ENCODE measurements at places on chromosomes 13 and 19.
A peak's percentile ranks its signal among the peaks of the same experiment; 100 is the strongest.

GRCh38 chr13:38386421-38386820 lies 36.8 kb downstream of the UFM1 start:
- H3K36me3 ChIP-seq: no peaks in the 10 kb centered on the region
- no peaks in the 10 kb centered on the region for H3K4me1 ChIP-seq
- no peak for DNase-seq
- H3K27ac ChIP-seq: no peak overlapping the region
- H3K27me3 ChIP-seq: no peaks in the 10 kb centered on the region

DNA sequence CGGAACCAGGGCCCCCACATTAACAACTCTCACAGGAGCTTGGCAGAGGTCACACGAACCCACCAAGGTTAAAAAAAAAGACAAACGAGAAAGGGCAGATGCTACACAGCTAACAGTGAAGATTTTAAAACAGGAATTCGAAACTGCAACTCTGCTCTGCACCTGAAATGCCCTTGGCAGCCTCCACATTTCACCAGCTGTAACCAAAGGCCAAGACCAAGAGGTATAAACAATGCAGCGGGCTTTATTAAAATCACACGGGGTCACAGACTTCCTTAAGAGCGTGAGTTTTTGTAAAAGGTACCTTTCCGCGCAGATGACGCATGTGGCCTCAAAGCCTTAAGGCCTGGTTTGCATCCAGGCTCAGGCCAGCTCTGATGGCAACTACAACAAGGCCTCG lies 88.2 kb downstream of the STK24 start:
- H3K36me3 ChIP-seq: peaks cover 5% of the 10 kb centered on the region
- no peak for DNase-seq
- H3K27ac ChIP-seq: no peak overlapping the region
- H3K4me1 ChIP-seq: peaks cover 53% of the 10 kb centered on the region

GRCh38 chr13:52164989-52165388 lies 5.6 kb upstream of the NEK3 start:
- H3K27me3 ChIP-seq: peaks cover under 1% of the 10 kb centered on the region
- H3K27ac ChIP-seq: no peak overlapping the region
- peaks cover 8% of the 10 kb centered on the region for H3K36me3 ChIP-seq
- no peak for DNase-seq
- H3K4me1 ChIP-seq: peaks cover 27% of the 10 kb centered on the region

GRCh38 chr13:113742445-113743120 lies 16.4 kb upstream of the TMEM255B start:
- peak overlapping the region; percentile 68 for H3K4me3 ChIP-seq
- no peak overlapping the region for H3K27ac ChIP-seq
- H3K36me3 ChIP-seq: no peaks in the 10 kb centered on the region
- peaks cover 22% of the 10 kb centered on the region for H3K27me3 ChIP-seq

GRCh38 chr13:60398907-60399589 lies 2.0 kb downstream of the TDRD3 start:
- H3K4me3 ChIP-seq: peak overlapping the region; percentile 96
- H3K27ac ChIP-seq: peak overlapping the region; percentile 33
- H3K36me3 ChIP-seq: peaks cover 7% of the 10 kb centered on the region
- no peaks in the 10 kb centered on the region for H3K27me3 ChIP-seq

GRCh38 chr13:107650081-107650701 lies 565.1 kb downstream of the LIG4 start:
- H3K27me3 ChIP-seq: no peaks in the 10 kb centered on the region
- no peaks in the 10 kb centered on the region for H3K4me1 ChIP-seq
- peak; percentile 4 for DNase-seq
- H3K36me3 ChIP-seq: no peaks in the 10 kb centered on the region
- no peak overlapping the region for H3K27ac ChIP-seq

GRCh38 chr13:77692746-77693448 lies 4.6 kb upstream of the SLAIN1 start:
- peaks cover 52% of the 10 kb centered on the region for H3K27me3 ChIP-seq
- no peaks in the 10 kb centered on the region for H3K36me3 ChIP-seq
- H3K4me1 ChIP-seq: peaks cover 21% of the 10 kb centered on the region
- H3K4me3 ChIP-seq: no peak overlapping the region

- no peak for DNase-seq
- peaks cover 36% of the 10 kb centered on the region for H3K4me1 ChIP-seq
- H3K4me3 ChIP-seq: no peak overlapping the region
- no peaks in the 10 kb centered on the region for H3K36me3 ChIP-seq
- no peak overlapping the region for H3K27ac ChIP-seq
Measured at GRCh38 chr13:51912091-51912490, 50.3 kb downstream of the CCDC70 start.

DNA sequence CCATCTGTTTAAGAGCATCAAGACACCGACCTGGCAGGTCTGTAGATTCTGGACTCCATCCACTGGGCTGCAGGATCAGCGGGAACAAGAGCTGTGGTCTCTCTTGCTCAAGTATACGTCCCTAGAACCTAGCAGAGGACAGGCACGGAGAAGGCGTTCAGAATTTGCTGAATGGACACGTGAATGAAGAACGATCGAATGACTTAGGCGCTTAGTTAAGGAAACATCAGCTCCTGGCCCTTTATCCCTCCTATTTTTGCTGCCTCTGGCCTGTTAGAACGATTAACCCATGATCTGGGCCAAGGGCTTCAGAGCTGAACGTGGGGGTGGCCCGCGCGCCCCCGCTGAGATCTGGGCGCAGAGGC lies 953 bp downstream of the DZIP1 start:
- DNase-seq: no peak
- H3K27ac ChIP-seq: no peak overlapping the region
- peaks cover 50% of the 10 kb centered on the region for H3K27me3 ChIP-seq
- H3K4me3 ChIP-seq: peak overlapping the region; percentile 62
- peaks cover 6% of the 10 kb centered on the region for H3K4me1 ChIP-seq

- H3K27ac ChIP-seq: no peak overlapping the region
- peaks cover 3% of the 10 kb centered on the region for H3K27me3 ChIP-seq
- no peak overlapping the region for H3K4me3 ChIP-seq
- H3K4me1 ChIP-seq: no peaks in the 10 kb centered on the region
Measured at GRCh38 chr19:4622695-4623421, 16.5 kb upstream of the TNFAIP8L1 start.

GRCh38 chr19:27974082-27974513 lies 1238.9 kb downstream of the UQCRFS1 start:
- no peaks in the 10 kb centered on the region for H3K36me3 ChIP-seq
- no peak overlapping the region for H3K4me3 ChIP-seq
- H3K4me1 ChIP-seq: no peaks in the 10 kb centered on the region

Measured in T-helper 2 cell treated with Interferon-gamma antibody and Interleukin-4, amounts not matched to agents 5 μg/mL and 100 μg/mL, for 36 hours (primary cell).